ENCODE measurements at places on chromosomes 16 and 17.
A peak's percentile ranks its signal among the peaks of the same experiment; 100 is the strongest.

GRCh38 chr16:88132836-88133506, 181.7 kb downstream of the BANP start:
- no peak for DNase-seq

- DNase-seq = peak; percentile 71
Measured at GRCh38 chr16:88920618-88921590, 54.4 kb upstream of the PABPN1L start.

GRCh38 chr16:74607310-74607961, 522 bp upstream of the GLG1 start:
- no peak for DNase-seq

- DNase-seq = peak; percentile 43
Measured at GRCh38 chr17:31294820-31295488, 2.1 kb downstream of the OMG start.

- no peak for DNase-seq
Measured at GRCh38 chr16:88460496-88461330, 7.6 kb downstream of the ZFPM1 start.

- DNase-seq = no peak
Measured at GRCh38 chr16:7381671-7382070, 49.0 kb downstream of the RBFOX1 start.

DNA sequence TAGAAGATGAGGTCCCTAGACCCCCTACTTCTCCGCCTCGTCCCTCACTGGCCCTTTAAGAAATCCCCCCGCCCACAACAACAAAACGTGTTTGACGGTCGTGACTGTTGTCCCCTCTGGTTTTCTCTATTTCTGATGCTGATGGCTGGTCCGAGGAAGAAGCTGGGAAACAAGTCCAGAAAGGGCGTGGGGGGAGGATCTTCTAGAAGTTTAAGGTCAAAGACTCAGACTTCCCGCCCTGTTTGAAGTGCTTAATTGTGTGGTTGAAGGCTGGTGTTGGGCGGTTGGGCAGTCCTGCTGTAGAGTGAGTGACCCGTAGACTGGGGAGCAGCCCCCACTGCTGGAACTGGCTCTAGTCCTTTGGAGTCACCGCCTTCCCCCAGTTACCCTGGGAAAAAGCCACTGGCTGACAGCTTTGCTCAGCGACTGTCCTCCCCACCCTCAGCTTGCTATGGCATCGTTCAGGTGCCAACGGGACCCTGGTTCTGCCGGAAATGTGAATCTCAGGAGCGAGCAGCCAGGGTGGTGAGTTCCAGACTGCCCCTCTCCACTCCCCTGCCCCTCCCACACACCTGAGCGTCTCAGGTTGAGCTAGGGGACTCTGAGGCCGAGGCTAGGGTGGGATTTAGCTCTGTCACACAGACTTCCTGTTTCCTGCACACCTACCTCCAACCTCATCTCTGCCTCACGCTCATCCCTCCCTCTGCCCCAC, 1.6 kb downstream of the MLLT6 start:
- peak; percentile 28 for DNase-seq

- DNase-seq = no peak
Measured at GRCh38 chr16:54780266-54780665, 150.4 kb upstream of the IRX5 start.

DNA sequence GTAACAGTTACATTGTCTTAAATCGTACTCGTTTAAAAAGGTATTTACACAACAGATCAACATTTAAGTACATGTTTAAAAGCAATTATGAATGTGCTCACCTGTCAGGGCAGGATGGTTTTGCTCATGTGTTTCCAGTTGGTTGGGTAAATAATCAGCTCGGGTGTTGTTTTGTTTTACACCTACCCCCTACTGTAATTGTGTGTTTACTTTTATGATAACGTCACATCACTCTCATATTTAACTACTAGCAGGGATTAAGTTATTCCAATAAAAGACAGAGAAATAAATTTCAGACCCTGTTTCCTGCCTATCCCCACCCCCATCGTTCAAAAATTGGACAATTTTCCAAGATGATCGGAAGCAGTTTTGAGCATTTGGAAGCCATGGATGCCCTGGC, 390.2 kb downstream of the SEC14L1 start:
- no peak for DNase-seq

DNA sequence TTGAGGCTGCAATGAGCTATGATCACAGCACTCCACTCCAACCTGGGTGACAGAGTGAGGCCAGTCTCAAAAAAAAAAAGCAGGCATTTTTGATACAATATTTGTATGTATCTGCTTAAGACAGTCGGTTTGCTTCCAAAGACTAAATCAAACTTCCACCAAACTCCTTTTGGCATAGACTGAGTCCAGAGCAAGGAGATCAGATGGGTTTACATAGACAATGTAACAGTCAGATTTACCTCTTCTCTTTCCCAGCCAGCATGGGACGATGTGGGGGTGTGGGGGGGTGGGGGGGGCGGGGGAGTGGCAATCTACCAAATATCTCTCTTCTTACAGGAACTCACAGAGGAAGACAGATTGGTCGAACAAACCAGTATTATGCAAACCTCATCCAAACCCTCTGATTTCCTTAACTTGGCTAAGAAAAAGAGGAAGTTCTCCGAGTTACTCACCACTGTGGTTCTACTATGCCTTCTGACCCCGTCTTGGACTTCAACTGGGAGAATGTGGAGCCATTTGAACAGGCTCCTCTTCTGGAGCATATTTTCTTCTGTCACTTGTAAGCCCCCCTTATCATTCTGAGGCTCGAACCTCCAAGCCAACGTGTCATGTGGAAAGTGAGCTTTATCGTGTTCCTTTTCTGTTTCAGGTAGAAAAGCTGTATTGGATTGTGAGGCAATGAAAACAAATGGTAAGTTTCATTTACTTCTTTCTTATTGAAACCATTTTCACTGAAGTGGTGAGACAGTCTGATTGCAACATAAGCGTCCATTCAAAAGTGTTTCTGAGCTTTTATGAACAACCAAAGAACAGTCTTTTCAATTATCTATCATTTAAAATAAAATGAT, at the start of gene MILR1:
MILR1 (plus strand) TSS at position 451 of the 848 bp plus-strand sequence; CDS start at position 505, 54 bp downstream.
- DNase-seq = peak; percentile 96

GRCh38 chr16:80417706-80418271, 123.0 kb upstream of the DYNLRB2 start:
- no peak for DNase-seq

DNA sequence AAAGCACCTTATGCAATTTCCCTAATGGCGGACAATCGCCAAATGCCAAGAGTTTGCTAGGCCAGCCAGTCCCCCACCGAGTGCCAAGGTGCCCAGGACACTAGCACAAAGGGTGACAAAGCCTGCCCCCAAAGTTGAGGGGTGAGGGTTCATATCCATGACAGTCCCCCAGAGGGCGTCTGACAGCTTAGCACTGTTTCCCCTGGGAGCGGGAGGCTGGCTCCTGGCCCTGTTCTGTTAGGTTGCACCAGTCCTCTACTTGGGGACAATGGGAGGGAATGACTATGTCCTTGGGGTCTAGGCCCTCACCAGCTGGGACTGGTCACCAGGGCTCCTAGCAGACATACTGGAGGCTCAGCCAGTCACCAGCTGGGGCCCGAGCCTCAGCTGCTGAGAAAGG, 66.9 kb downstream of the MYO18A start:
- no peak for DNase-seq

- peak; percentile 73 for DNase-seq
Measured at GRCh38 chr17:10243883-10244844, 45.8 kb upstream of the GAS7 start.

GRCh38 chr16:35131429-35131828, 1672.0 kb downstream of the TP53TG3F start:
- DNase-seq = no peak

GRCh38 chr17:322006-322780, 30.4 kb downstream of the RPH3AL start:
- DNase-seq = no peak

DNA sequence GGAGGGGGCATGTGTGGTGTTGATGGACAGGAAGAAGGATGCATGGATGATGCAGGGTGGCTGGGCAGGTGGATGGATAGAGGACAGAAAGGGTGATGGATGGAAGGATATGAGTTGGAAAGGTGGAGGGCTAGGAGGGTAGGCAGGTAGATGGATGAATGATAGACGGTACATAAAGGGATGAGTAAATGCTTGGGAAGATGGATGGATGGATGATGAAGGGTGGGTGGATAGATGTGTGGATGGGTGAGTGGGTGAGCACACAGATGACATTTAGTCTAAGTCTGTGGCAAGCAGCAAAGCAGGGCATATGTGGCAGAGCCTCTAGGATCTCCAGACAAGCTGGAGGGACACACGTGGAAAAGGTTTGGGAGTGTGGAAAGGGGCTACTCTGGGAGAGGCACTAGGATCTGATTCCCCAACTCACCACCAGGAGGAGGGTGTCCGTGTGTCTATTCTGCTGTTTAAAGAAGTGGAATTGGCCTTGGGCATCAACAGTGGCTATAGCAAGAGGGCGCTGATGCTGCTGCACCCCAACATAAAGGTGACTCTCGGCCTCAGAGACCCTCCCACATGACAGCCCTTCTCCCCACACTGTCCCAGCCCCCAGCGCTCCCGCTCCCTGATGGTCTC, 8.2 kb downstream of the PLD2 start:
- no peak for DNase-seq

DNA sequence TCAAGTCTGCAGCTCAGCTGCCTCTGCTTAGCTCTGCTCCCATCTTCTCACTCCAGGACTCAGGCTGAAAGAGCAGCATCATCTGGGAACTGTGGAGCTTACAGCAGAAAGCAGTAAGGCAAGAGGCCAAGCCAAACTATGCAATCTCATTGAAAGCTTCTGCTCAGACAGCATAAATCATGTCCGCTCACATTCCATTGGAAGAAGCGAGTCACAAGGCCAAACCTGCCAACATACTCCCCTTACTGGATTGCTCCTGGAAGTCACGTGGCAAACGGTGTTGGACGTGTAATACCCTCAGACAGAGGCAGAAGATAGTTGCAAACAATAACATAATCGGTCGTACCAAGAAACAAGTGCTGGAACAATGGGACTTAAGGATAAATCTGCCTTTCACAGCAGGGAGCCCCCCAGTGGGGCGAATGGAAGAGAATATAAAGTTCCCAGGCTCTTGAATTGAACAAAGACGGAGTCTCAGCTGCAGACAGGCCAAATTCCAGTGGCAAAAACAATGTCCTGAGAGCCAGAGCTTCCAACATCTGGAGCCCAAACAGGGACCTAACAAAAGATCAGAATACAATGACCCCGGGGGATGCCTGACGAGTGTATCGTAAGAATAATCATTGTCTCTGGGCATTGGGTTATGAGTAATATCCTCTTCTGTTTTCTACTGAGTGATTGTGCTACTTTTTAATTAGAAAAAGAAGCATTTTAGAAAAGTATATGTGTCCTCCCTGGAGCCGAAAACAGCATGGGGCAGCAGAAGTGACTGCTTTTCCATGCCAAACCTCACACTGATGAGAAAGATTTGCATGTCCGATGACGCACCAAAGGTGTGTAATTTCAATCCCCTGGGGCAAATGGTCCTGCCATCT, 68.4 kb downstream of the CMC2 start:
- DNase-seq = peak; percentile 99

DNA sequence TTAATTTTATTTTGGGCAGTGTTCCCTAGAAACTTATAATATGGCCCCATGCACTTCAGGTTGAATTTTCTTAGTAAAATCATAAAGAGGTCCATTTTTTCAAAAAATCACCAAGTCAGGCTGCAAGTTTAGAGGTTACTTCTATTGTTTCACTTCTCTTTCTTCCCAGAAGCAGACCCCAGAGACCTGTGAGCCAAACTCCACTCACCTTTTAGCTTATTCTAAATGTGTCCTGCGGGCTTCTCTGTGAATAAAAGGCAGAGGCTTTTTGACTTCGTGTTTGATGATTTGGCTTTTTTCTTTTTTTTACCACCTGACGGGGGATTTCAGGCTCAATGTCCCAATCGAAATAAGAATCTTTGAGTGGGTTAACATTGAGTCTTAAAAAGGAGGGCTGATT, 7.4 kb downstream of the PRKCB start:
- DNase-seq = no peak

- DNase-seq = peak; percentile 10
Measured at GRCh38 chr16:56190677-56191155, 573 bp upstream of the GNAO1 start.

- no peak for DNase-seq
Measured at GRCh38 chr17:56793531-56793930, 40.2 kb downstream of the C17orf67 start.

- DNase-seq = no peak
Measured at GRCh38 chr16:88017587-88018101, 66.4 kb downstream of the BANP start.

- no peak for DNase-seq
Measured at GRCh38 chr17:28958820-28959455, 7.6 kb upstream of the PHF12 start.

- no peak for DNase-seq
Measured at GRCh38 chr16:57588831-57589230, 39.6 kb upstream of the ADGRG1 start.

Data from cardiac fibroblast (primary cell).